ENCODE measurements at places on chromosomes 7 and 10.

- DNase-seq, result no peak
Observed at GRCh38 chr10:123552760-123553554, 113.2 kb upstream of the GPR26 start.

DNA sequence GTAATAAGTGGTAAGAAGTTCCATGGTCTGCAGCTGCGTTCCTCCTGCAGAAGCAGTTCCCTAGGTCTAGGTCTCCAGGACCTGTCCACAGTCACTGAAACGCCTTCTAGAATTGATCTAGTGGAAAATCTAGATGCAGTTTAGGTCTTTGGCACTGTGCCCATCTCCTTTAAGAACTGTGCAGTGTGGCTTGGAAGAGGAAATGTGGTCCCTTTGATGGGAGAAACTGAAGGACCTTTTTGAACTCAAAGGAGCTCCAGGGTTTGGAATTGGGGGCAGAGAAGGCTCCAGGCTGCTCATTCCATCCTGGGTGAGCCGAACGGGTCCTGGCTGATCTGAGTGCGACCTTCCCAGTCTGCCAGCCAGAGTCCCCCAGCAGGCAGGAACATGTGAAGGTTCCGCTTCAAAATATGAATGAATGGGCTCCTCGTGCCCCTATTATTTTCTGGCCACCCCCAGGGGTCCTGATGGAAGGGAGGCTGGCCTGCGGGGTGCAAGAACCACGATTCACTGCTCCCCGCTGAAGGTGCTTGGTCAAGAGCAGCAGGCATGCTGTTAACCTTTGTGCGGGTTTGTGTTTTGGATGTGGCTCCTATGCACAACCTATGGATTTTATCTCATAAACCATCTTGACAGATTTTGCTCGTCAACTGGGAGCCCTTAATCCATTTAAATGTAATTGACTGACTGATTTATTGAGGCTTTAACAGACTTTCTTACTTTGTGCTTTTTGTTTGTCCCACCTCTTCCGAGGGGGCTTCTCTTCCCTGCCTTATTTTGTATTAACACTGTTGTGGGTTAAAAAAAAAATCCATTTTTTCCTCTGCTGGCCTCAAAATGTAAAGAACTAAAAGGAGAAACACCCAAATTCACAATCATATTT is 36.7 kb downstream of the ZNF467 start:
- DNase-seq, result no peak

GRCh38 chr10:103714232-103714891 is 141.0 kb downstream of the SH3PXD2A start:
- no peak for DNase-seq

DNA sequence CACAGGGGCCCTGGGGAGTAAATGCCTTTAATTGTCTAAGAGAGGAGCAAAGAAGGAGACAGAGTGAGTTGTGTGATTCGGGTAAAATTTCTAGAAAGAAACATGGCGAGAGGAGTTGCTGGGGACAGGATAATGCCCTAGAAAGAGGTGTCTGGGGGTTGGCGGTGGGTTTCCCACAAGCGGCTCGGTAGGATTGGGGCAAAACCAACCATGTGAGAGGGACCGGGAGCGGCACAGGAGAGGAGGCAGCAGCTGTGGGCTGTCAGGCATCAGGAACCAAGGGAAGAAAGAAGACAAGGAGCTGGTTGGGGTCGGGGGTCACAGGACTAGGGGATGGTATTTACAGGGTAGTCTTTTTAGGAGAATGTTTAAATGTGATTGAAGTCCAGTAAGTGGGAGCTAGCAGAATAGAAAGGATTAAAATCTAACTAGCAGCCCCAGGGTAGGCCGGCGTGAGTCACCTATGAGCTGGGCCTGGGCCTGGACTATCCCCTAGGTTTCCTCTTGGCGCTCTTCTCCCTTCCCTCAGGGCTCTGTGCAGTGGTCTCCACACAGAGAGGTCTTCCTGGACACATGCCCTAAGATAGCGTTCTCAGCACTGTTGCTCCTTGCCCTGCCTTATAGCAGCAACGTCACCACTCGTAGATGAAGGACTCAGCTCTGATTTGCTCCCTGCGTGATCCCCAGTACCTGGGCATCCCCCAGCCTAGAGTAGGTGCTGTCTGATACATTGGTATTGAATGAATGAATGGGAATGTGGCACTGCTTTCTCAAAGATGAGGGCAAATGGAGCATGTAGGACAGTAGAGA is 32.6 kb downstream of the IKZF1 start:
- DNase-seq, result no peak

DNA sequence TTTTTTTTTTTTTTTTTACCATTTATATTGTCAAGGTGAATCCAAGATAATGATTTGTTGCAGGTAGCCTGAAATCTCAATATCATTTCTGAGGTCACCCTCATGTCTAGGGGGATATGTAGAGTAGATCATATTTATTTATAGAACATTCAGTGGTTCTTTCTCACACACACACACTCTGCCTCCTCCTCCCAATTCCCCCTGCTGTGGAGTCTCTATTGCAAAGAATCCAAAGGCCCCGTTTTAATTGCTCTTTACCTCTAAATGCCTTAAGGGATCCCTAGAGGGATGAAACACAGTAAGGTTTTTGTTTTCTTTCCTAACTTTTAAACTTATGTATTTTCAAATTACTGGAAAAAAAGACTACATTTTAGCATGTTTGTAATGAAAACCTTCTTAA is 170.0 kb downstream of the PRKG1 start:
- peak; percentile 20 for DNase-seq

- DNase-seq, result no peak
Observed at GRCh38 chr7:112005205-112005775, 200.9 kb downstream of the DOCK4 start.

GRCh38 chr10:68606918-68607317 is 46.8 kb downstream of the TET1 start:
- no peak for DNase-seq

DNA sequence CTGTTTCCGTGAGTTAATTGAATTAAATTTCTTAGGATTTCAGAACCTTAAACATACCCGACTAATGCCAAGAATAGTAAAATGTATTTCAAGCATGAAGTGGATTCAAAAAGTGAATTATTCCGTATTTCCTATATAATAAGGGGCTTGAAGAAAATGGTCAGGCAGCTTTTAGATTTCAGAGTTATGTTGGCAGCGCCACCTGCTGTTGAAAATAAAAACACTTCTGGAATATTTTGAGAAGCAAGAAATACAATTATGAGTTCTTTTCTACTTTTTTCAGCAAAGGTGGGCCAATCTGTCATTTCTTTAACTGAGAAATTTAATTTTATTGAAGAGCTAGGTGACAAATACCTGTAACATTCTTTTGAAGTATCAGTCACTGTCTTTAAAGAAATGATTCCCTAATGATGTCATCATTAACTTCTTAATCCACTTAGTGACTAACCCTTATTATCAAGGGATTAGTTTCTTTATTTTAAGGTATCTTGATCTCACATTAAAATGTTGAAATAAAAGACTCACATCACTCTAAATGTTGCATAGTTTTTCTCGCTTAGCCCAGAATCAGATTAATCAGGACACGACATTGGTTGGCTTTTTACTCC is 36.6 kb upstream of the AGR3 start:
- DNase-seq, result peak; percentile 55

- no peak for DNase-seq
Observed at GRCh38 chr10:99698504-99699080, 33.3 kb downstream of the COX15 start.

DNA sequence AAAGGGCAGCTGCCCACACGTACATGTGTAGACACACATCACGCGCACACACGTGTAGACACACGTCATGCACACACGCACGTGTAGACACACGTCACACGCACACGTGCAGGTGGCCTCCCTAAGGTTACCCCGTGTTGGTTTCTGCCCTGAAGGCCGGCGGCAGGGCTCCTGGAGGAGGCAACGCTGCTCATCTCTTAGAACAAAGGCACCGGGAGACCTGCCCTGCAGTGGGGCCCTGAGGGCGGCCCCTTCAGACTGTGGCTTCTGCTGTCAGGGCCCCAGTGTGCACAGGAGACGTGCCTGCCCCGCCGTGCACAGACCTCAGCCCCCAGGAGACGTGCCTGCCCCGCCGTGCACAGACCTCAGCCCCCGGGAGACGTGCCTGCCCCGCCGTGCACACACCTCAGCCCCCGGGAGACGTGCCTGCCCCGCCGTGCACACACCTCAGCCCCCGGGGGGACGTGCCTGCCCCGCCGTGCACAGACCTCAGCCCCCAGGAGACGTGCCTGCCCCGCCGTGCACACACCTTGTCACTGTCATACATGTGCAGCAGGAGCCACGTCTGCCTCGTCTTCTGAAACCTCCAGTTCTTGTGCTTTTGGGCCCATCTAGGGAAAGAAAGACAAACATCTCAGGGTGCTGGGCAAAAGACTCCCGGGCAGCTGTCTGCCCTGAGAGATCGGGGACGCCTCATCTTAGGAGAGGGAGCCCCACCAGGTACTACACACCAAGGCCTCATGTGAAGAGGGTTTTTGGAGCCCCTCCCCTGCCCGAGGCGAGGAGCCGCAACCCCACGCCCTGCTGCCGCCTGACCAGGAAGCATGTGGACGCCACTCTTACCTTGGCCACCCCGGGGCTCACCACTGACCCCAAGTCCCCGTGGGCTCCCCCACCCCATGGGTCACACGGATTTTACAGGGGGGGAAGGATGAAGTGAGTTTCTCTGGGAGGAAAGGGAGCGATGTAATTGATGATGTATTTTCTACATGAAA is 17.3 kb downstream of the CYP2W1 start:
- no peak for DNase-seq

- no peak for DNase-seq
Observed at GRCh38 chr7:75980430-75981202, 13.8 kb downstream of the TMEM120A start.

DNA sequence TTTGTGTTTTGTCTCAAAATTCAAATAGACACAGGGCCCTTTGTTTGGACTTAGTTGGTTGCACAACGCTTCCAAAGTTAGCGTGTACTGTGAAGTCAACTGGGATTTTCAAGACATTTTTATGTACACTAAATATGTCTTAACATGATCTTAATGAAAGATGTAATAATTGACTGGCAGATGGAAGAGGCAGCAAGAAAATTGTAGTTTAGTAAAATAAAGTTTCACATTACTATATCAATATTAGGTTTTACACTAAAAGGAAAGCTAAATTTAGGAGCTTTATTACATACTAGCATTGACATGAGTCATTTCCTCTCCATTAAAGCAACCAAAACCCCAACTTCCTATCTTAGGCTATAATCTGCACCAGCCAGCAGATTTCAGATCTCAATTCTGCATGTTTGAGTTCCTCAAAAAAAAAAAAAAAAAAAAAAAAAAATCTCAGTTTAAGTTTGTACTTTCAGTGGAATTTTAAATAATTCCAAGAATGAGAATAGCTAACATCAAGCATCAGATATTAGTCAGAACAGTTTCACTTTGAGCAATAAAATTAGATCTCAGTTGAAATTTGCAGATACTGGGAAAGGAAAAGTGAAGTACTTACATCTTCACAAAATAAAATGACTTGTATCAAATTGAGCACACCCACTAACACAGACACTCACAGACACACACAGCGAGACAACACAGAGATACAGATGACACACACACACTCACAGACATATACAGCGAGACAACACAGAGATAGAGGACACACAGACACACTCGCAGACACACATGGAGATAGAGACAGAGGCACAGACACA is 346.6 kb upstream of the KLF6 start:
- DNase-seq, result no peak
